ENCODE measurements at places on chromosomes 4 and X.

DNA sequence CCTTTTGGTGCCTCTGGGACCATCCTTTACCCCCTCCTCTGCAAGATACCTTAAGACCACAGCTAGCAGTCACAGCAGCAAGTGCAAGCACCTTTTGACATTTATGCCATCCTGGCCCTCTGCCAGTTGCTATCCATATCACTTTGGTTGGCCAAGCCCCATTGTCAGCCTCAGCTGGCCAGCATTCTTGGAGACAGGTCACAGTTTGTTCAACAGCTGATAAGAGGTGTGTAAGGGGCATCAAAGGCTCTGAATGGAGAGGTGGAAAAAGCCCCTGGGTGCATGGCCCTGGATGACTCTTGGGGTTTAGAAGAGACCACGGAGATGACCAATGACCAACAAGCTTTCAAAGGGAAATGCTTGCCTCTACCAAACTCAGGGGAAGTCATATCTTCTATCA, 133.6 kb upstream of the MAMLD1 start:
- no peak for DNase-seq
- no peaks in the 10 kb centered on the region for H3K36me3 ChIP-seq
- H3K27ac ChIP-seq = no peak overlapping the region
- H3K27me3 ChIP-seq = no peaks in the 10 kb centered on the region
- no peak overlapping the region for H3K4me3 ChIP-seq

DNA sequence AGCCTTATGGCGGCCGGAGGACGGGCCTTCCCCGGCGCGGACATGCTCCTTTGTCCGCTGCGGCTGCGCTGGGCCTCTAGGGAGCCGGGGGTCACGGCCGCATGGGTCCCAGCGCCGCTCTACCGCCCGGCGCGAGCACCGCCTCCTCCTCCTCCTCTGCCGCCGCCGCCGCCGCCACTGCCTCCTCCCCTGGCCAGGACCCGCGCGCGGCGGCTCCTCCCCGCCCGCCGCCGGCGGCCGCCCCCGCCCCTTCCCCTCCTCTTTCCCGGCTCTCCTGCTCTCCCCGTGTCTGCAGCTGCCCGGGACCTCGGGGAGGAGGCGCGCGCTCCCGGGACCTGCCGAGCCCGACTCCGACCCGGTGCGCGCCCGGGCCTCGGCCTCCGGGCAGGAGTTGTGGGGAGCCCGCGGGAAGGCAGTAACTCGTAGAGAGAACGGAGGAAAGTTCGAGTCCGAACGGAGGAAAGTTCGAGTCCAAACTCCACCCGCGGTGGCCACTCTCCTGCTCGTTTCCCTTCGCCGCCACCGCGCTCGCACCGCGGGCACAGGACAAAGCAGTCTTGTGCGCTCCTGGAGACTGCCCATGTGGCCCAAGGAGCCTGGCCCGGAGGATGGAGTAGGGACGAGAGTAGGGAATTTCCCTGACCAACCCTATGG, at the start of gene ADGRA3:
TSS of gene ADGRA3 (minus strand) at position 179 of the 654 bp plus-strand sequence. CDS start 282 bp downstream, outside the sequence.
- H3K36me3 ChIP-seq = no peaks in the 10 kb centered on the region
- no peaks in the 10 kb centered on the region for H3K27me3 ChIP-seq
- no peak within 1 kb of the TSS for H3K27ac ChIP-seq
- H3K4me1 ChIP-seq = peaks cover 10% of the 10 kb centered on the region
- H3K4me3 ChIP-seq = peak within 1 kb of the TSS; percentile 96
- peak; percentile 19 for DNase-seq

DNA sequence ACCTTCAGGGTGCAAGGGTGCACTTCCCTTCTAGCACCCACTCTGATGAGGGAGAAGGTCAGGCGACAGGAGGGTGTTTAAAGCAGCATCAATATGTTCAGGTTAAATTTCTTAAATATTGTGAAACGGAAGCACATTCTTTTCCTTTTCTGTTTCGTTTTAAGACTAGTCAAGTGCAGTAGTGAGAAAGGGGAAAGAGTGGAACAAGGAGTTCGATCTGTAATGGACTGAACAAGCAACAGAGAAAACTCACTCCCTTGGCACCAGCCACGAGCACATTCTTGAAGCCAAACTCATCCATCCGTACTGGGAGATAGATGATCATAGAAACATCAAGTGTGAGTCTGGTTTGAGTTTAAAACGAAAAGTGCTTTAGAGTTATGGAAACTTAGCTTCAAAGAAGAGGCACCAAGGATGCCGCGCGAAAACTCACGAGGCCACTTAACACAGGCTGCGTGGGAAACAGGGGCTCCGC, 815 bp downstream of the FAM53A start:
- peak overlapping the region; percentile 31 for H3K4me3 ChIP-seq
- no peak for DNase-seq
- no peaks in the 10 kb centered on the region for H3K36me3 ChIP-seq
- no peaks in the 10 kb centered on the region for H3K27me3 ChIP-seq

DNA sequence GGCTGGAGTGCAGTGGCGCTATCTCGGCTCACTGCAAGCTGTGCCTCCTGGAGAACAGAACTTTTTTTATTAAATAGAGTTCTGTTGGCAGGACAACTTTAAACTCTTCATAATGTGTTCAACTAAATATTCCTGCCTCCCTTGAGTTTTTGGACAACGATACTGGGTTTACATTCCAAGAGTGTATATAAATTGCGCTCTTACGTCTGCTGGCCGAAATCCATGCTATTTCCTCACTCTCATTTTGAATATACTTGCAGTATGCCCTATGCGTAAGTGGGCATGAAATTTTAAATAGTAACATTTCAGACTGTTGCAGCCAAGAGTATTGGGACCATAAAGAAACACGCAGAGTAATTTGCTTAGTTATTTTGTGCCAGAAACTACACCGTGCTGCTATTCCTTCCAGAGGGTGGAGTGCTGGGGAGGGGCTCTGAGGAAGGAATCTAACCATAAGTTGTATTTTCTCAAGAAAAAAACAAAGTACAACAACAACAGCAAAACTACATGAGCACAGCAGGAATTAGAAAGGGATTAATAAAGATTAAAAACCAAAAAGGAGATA, 480.0 kb downstream of the NLGN4X start:
- no peak for DNase-seq
- no peaks in the 10 kb centered on the region for H3K36me3 ChIP-seq
- H3K27ac ChIP-seq = no peak overlapping the region
- H3K27me3 ChIP-seq = no peaks in the 10 kb centered on the region
- no peak overlapping the region for H3K4me3 ChIP-seq

DNA sequence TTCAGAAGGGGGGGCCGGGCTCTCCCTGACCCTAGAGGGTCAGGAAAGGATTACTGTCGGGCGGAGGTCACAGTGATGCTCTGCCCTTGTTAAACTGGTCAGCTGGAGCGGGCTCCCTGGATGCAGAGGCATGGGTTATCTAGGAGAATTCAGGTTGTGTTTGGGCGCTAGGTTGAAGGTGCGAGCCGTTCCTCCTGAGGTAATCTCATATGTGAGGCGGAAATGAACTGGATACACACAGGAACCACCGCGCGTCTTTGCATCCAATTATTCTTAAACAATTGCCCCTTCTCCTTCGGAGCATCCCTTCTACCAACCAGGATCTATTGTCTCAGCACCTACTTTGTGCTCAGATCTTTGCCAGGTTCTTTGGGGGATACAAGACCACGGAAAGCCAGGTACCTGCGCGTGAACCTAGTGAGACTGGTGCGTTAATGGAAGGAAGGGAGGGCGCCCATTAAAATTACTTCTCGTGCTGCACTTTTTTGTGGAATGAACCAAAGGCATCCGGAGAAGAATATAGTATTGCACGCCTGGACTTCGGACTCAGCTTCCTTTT, 28.4 kb downstream of the HAND2 start:
- no peak for DNase-seq
- H3K36me3 ChIP-seq = no peaks in the 10 kb centered on the region
- H3K27me3 ChIP-seq = peaks cover 71% of the 10 kb centered on the region
- H3K4me3 ChIP-seq = peak overlapping the region; percentile 31

All from T-cell (primary cell).